ENCODE measurements at places on chromosomes 5 and 9.
A peak's percentile ranks its signal among the peaks of the same experiment; 100 is the strongest.

DNA sequence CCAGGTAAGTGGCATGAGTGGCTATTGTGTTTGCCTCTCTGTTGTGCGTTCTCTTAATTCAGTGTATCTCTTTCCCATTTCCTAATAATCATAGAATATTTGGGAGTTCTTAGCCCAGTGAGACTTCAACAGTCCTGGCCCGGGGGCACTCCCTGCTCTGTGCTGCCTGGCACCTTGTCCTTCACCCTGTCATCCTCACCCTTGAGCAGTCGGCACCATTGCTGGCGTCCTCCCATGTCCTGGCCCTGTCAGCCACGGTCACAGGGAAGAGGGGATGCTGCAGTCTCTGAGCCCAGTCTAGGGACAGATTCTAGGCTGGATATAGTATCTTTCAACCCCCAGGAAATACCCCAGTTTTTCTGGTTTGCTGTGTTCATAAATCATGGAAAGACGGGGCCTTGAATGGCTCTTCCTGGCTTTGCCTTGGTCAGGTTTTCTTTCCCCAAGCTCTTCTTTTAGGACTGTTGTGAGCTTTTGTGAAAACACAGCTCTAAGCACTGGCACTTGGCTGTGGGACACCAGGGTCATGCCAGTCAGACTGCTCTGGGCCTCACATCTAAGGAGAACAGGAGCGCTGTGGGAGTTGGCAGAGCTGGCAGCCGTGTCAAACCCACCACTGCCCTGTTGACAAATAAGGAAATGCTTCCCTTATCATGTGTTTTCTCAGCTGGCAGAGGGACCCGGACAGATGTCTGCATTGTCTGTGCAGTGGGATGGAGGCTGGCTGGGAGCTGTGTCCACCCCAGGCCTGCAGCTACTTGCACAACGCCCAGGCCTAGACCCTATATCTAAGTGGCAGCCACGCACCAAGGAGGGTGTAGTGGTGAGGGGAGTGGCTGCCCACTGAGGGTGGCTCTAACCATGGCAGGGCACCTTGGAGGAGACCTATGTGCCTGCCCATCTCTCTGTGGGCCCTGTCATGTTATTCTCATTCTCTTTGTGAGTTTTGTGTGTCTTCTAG is 378.6 kb downstream of the ICE1 start:
- DNase-seq = no peak

- peak; percentile 7 for DNase-seq
Measured at GRCh38 chr5:147576646-147577535, 67.0 kb upstream of the DPYSL3 start.

DNA sequence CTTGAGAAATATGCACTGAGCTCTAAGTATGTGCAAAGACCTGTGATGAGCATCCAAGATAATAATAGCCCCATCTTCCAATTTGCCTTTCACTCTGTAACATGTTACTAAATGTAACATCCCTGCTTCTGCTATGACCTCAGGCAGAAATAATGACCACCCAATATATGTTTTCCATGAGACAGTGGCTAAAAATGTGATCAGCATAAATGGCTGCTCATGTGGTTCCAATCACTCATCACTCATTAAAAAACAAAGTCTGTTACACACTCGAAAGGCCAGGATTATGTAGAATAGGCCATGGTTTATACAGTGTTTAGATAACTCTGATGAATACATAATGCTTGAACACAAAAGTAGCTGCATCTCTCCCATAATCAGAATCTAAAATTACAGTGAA is 71.4 kb upstream of the MOCS2 start:
- no peak for DNase-seq

- DNase-seq = no peak
Measured at GRCh38 chr9:34983209-34983608, 6.3 kb upstream of the DNAJB5 start.

DNA sequence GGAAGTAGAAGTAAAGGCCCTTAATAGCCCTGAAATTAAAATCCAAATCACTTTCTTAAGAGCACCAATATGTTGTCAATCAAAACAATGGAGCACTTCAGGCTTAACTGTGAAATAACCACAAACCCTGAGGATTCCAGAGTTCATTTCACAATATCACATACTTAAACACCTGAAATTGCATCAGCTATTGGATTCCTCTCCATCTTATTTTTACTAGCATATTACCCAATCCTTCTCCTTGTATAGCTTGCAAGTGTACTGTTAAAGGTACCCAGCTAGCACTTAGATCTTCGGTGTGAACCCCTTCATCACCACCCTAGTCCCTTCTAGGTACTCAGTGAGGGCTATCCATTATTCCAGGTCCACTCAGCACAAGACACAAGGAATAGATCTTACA is 287.3 kb downstream of the EFNA5 start:
- no peak for DNase-seq

DNA sequence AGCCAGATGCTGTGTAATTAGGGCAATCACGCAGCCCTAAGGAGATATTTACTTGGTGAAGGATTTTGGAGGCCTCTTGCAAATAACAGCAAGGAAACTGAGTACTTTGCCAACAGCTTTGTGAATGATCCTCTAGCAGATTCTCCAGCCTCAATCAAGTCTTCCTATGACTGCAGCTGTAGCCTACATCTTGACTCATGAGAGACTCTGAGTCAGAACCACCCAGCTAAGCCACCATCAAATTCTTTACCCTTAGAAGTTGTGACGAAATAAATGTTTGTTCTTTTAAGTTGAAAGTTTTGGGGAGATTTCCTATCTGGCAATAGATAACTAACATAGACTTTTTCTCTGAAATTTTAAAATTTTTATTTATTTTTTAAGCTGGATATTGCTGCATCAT is 237.6 kb upstream of the CCNH start:
- DNase-seq = no peak

- no peak for DNase-seq
Measured at GRCh38 chr5:9698125-9698826, 68.1 kb upstream of the TAS2R1 start.

GRCh38 chr5:132387640-132388117 is 18.2 kb downstream of the SLC22A5 start:
- no peak for DNase-seq

DNA sequence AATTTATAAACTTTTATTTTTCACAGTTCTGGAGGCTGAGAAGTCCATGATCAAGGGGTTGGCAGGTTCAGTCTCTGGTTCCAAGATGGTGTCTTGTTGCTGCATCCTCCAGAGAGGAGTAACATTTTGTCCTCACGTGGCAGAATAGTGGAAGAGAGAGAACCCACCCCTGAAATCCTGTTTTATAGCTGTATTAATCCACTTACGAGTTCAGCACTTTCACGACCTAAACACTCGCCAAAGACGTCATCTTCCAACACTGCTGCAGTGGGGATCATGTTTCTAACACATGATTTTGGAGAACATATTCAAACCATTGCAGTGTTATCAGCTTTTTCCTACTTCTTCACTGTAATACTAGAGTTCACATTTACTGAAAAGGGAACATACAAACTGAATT is 233.0 kb upstream of the ATP10B start:
- no peak for DNase-seq

DNA sequence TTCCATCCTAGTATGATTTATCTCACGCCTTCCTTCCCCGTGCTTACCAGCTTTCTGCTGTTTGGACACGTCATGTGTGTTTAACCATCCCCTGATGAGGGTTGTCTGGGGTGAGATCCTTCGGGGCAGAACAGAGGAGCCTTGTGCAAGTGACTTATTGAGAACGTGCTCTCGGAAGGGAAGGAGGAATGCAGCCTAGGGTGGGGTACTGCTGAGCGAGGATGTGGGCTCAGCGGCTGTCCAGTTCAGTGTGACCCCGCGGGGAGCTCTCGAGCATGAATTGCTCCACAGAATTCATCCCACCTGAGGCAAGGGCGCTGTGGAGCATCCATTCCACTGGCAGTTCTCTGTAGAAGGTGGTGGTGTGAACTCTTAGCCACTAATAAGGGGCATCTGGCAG is 4.0 kb downstream of the MYOZ3 start:
- no peak for DNase-seq

- no peak for DNase-seq
Measured at GRCh38 chr9:88587182-88587581, 52.2 kb downstream of the NXNL2 start.

DNA sequence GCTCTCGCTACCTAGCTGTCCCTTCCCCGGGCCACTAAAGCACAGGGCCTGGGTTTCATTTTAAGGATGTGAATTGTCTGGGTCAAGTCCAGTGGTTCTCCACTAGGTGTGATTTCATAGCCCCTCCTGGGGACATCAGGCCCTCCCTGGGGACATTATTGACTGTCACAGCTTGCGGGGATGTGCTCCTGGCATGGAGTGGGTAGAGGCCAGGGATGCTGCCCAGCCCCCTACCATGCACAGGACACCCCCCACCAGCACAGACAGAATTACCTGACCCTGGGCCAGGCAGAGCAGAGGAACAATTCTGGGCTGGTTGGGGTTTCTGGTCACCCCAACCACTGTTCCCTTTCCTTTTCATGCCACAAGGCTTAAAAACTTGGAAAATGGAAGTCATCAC is 4.1 kb downstream of the FAM78A start:
- no peak for DNase-seq

- no peak for DNase-seq
Measured at GRCh38 chr5:127400539-127400938, 109.9 kb downstream of the MEGF10 start.

- no peak for DNase-seq
Measured at GRCh38 chr5:854966-855743, 4.4 kb upstream of the ZDHHC11 start.

GRCh38 chr5:177412603-177413233 is 3.4 kb upstream of the F12 start:
- DNase-seq = no peak

DNA sequence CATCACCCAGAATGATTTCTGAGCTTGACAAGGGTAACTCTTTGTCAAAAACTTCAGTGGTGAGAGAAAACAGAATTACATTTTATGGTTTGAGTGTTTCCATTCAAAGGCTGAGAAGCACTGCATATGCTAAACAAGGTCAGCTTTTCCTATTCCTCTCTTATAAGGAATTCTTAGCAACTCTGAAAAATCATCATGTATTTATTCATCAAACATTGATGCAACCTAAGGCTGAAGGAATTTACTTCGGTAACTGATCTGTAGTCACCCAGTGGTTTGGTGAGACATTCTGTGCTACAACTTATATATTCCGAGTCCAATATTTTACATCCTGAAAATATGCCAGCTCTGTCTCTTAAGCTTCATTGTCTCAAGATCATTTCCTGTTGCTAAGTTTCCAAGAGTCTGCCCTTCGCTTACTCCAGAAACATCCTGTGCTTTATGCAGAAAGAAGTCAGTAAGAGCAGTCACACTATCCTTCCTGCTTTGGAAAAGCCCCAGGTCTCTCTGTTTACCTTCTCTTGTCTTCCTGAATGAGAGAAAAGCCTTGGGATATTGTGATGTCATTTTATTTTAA is 176.6 kb upstream of the TBCA start:
- DNase-seq = no peak
